NCI-H1105 (cell line): ENCODE measurements at places on chromosomes 12 and 14.
A peak's percentile ranks its signal among the peaks of the same experiment; 100 is the strongest.

DNA sequence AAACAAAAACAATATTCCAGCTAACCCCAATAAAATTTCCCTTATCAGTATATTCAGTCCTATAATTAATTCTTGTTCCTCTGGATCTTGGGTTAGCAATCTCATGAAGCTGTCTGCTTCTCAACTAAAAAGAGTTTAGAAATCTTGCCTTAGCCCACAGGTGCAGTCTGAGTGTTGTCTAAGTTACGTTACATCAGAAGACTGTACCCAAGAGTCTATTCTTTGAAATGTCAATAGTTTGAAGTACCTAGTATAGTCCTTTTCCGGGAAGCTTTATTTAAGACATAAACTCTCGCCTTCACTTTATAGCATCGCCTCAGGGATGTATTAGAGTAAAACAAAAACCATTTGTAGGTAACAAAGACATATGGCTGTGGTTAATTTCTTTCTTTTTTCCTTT is 465.1 kb downstream of the FUT8 start:
- no peak for DNase-seq

- DNase-seq = no peak
Measured at GRCh38 chr12:104725610-104726009, 232.5 kb downstream of the SLC41A2 start.

DNA sequence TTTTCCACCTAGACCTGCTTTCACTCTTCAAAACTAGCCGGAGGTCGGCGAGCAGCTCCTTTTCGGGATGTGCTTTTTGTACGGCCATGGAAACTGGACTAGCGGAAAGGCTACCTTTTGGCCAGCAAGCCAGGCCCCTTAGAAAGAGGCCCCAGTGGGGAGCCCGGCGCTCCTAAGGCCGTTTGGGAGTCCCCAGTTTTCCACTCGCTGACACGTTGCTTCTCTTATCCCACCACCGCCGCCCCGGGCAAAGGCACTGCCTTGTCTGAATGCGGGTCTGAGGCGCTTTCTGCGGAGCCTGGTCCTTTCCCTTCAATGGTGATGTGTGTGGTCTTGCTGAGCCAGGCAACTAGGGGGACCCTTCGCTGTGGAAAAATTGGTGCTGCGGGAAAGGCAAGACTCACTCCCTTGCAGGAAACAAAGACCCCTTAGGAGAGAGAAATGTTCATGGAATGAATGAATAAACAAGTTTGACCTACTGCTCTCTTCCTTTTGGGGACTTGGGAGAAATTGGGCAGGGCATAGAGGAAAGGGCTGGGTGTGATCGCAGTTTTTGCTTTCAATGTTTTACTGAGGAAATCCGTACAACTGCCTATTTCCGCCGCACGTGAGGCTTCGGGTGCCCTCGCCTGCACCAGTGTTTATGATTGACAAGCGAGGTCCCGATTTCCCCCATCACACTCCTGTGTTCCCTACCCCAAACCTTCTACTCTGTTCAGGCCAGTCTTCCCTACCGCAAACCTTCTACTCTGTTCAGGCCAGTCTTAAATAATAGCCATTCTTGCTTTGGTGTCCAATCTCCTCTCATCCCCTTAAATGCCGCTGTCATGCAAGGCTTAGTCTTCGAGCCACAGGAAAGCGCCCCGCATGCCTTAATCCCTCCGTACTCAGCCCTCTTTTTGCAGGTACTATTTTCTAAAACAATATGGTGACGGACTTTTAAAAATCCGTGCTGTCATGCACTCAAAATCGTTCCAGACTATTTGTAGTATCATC is 1.0 kb upstream of the SLC38A2 start:
- DNase-seq = no peak

DNA sequence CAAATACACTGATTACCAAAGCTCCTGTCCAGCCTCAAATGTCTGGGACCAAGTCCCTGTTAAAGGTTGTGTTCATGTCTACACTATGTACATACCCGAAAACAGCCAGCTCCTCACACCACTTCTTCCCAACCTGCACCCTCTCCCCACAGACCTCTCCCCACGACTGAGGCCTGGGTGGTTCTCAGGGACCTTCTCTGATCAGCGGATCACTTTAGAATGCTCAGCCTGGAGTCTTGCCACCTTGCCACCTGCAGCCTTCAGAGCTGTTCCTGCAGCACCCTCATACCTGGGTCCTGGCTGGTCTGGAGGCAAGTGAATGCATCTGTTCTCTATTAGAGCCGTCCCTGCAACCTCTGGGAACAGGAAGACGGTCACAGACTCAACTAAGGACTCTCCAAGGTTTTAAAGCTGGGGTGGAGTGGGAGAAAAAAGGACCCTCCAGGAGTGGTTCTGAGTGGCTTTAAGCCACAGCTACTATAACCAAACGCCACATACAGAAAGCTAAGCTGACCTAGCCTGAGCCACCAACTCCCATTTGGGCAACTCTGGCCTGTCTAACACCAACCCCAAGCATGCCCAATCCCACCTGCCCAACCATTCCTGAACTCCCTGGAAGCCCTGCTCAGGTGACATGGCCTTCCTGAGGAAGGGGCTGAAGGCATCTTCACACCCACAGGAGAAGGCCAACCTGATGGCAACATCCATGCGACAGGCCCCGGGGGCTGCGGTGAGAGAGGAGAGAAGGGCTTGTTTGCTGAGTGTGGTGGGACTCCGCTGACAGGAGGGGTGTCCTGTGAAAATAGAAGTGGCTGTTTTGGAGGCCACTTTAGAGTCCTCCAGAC is 8.6 kb downstream of the KRT2 start:
- DNase-seq = no peak

- no peak for DNase-seq
Measured at GRCh38 chr14:22865424-22866405, 5.8 kb upstream of the LRP10 start.

GRCh38 chr14:36661506-36662257 is at the start of gene PAX9:
TSS of gene PAX9 (plus strand) at chr14:36661860. CDS start at chr14:36662090, 230 bp downstream.
- DNase-seq = peak; percentile 92

DNA sequence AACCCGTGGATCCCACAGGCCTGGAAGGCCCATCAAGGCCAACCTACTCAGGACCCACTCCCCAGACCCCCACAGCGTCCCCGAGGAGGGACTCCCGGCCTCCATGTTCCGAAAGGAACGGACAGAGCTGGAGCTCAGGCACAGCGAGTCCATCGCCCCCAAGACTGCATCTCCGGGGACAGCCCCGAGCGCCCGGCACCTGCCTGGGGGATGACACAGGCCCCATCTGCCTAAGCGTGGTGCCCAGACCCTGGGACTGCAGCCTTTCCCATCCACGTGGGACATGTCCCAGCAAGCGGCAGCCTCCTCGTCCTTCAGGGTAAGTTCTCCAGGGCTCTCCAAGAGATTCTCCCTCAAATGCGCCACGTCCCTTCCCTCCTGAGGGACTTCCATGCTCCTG is 12.1 kb upstream of the DIO3 start:
- no peak for DNase-seq

GRCh38 chr12:125645724-125646123 is 580.5 kb downstream of the AACS start:
- DNase-seq = no peak

GRCh38 chr14:68032154-68032553 is 212.6 kb downstream of the RAD51B start:
- DNase-seq = no peak

GRCh38 chr14:89407856-89408255 is 9.2 kb downstream of the FOXN3 start:
- no peak for DNase-seq

GRCh38 chr14:105333613-105334364 is 19.2 kb downstream of the PACS2 start:
- no peak for DNase-seq

DNA sequence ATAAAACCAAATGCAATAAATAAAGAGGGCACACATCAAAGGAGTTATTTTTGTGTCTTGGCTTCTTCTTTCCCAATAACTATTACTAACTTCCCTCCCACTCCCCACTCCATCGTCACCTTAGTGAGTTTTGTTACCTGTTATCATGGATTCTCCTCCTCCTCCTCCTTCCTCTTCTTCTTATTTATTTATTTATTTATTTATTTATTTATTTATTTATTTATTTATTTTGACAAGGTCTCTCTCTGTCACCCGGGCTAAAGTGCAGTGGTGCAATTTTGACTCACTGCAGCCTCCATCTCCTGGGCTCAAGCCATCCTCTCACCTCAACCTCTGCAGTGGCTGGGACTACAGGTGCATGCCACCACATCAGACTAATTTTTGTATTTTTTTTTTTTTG is 26.4 kb downstream of the WIF1 start:
- DNase-seq = no peak
